ENCODE measurements at places on chromosomes 6 and 20. TPM values are rescaled to one million over a fixed set of nuclear protein-coding genes. Genes with fewer than 3 reads are reported as not detected.

DNA sequence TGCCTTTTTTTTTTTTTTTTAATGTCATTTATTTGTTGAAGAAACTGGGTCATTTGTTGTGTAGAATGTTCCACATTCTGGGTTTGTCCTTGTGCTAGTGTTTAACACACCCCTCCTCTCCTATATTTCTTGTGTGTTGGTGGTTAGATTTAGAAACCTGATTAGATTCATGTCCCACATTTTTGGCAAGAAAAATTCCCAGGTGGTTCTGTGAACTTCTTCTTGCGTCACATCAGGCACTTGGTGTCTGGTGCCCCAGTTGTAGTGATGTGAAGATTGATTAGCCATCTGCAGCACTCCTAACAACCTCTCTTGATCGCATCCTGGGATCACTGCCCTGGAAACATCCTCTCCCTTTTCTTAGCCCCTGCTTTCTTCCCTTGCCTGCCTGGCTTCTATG, 7.8 kb downstream of the PIGT start:
- DNase-seq: no peak

- no peak for DNase-seq
These were observed 21.7 kb upstream of the BHLHE23 start for GRCh38 chr20:63028461-63028921.

DNA sequence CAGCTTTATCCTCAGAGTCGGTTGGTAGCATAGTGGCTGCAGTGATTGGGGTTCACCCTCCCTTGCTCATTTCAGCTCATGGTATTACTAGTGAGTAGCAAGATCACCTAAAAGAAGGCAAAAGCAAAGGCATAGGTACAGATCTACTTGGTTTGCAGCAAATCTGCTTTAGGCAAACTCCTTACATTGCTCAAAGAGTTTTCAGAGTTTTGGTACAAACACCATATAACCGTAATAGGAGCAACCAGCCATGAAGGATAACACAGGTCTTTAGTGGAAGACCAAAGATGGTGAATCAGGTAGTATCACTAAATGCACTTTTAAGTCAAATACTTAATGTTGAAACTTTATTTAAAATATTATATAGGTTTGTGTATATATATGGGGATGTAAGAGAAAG, 172.9 kb downstream of the ARID1B start:
- DNase-seq: no peak

GRCh38 chr6:1461207-1461606, 71.8 kb downstream of the FOXF2 start:
- peak; percentile 96 for DNase-seq

GRCh38 chr20:18585134-18585533, 2.7 kb upstream of the DTD1 start:
- DNase-seq: peak; percentile 22

DNA sequence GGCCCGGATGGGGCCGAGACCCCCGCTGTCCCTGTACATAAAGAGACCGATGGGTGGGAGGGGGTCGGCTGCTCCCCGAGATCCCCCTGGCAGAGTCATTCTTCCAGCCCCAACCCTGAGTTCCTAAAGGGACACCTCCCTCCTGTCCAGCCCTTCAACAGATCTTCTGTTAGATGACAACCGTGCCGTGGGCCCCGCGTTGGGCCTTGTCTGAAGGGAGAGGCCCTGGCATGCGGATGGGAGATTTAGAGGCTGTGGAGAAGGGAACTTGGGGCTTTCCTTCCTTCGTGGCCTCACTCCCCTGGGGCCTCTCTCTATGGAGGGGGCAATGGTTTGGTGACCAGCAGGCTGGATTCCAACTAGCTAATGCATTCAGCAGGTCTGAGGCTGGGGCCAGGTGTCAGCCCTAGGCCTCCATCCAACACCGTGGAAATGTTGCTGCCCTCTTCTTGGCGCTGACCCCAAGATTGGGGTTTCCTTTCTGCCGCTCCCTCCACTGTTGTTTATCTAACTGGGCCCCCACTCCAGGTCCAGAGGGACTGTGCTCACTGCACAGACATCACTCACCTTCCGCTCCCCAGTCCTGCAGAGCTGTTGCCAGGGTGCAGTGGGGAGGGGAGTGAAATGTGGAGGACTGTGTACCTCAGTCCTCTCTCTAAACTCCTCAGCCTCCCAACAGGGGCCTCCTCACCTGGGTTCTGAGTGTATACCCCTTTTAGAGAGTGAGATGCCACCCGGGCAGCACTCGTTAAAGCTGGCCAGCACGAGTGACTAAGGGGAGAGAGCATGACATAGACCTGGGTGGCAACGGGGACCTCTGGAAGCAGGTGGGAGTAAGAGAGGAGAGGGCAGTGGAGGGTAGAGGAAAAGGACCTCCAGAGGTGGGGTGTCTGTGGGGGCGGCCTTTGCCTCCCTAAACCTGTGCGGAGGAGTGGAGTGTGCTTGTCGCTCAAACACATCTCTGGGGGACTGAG, 6.7 kb downstream of the TMEM151B start:
- DNase-seq: no peak

GRCh38 chr20:11907621-11908020, 10.1 kb upstream of the BTBD3 start:
- DNase-seq: no peak

DNA sequence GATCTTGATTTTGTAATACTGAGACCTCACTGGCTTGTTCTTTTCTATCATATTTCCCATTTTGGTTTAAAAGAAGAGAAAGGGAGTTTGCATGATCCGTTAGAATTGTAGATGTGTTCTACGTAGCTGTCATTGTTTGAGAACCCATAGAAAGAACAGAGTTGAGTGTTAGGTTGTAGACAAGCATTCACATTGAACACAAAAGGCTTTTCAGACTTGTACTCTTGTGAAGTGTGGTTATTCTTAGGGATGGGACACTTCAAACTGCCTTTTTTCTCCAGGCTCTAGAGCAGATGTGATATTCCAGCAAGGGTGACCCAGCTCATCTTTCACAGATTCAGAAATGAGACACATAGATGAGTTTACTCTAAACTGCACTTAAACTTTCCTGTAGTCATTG, 19.9 kb downstream of the FOXO3 start:
- no peak for DNase-seq

GRCh38 chr6:1645466-1646185, 35.9 kb downstream of the FOXC1 start:
- no peak for DNase-seq

GRCh38 chr20:63159826-63160640, 55.9 kb downstream of the YTHDF1 start:
- DNase-seq: no peak

- DNase-seq: no peak
These were observed 644.1 kb downstream of the C6orf118 start for GRCh38 chr6:164665328-164665727.

- DNase-seq: no peak
These were observed 17.7 kb upstream of the CDH4 start for GRCh38 chr20:61234224-61234890.

DNA sequence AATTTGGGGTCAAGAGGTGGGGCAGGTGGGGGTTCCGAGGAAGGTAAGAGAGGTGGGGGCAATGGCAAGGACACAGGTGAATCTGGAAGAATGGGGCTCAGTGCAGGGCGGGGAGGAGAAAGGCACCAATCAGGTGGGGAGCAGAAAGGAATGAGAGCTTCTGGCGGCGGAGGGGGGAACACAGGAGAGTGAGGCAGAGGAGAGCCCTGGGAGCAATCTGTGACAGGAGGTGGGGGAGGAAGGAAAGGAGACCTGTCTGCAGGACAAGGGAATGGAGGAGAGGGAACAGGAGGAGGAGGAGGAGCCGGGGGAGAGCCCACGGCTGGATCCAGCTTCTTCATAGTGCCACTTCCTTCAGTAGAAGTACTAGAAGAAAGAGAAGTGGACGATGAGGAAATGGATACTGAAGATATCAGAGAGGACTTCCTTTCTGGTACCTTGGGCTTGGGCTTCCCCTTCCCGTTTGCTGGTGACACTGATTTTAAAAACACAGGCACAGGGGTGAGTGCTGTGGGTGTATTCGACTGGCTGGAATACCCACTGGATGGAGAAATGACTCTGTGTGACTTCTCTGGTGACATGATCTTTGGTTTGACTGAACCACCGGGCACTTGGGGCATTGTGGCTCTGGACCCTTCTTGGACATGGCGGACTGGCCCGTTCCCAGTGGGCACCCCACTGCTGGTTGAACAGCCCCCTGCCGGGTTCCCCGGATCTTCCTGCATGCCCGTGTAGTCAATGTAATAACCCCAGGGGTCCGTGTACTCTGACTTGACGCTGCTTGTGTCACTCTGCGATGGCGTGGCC, 27.4 kb downstream of the HEBP2 start:
- no peak for DNase-seq

GRCh38 chr20:50464026-50464724, 46.0 kb upstream of the PTPN1 start:
- DNase-seq: no peak

TGM2 gene
- total RNA-seq: 98.9 TPM

REV3L gene
- 18.2 TPM for total RNA-seq

PRRC2A gene
- 180 TPM for total RNA-seq

CDH4 gene
- total RNA-seq: 3.2 TPM

LY6G6D gene
- total RNA-seq: not detected

SAMD3 gene
- 0.45 TPM for total RNA-seq

Data from astrocyte (in vitro differentiated cells and primary cell).